Fibroblast of skin of scalp (primary cell): ENCODE measurements at places on chromosomes 3 and 15.

- no peak for DNase-seq
Observed at GRCh38 chr3:111601810-111602209, 6.7 kb upstream of the ZBED2 start.

DNA sequence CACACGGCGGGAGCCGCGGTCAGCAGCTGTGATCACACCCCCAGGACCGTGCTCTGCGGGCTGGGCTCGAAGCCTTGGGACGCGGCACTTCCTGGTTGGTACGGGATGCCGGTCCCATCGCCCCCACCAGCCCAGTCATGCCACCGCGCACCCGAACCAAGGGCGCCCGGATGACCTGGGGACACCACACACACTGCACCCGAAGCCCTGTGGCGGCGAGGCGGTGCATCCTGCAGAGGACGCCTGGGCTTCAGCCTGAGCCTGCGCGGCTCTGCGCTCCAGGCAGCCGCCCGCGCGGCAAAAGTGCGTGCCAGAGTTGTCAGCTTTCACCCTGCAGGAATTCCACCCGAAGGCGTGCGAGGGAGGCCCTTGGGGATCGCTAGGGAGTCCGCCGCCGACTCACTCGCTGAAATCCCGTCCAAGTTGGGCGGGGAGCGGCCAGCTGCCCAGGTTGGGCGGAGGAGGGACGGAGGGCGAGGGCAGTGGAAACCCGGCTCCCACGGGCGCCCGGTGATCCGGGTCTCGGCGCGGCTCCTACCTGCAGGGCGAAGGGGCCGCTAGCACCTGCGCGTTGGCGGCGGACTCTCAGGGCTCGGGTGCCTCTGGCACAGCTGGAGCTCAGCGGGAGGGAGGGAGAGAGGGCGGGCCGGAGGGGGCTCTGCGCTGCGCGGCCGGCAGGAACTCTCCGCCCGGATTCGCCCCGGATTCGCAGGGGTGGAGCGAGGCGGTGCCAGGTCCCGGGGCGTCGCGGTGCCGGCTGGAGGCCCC, at the start of gene PLD1:
PLD1 (minus strand) TSS at position 623 of the 768 bp plus-strand sequence. CDS start 72,432 bp downstream, outside the sequence.
- DNase-seq = peak; percentile 98

DNA sequence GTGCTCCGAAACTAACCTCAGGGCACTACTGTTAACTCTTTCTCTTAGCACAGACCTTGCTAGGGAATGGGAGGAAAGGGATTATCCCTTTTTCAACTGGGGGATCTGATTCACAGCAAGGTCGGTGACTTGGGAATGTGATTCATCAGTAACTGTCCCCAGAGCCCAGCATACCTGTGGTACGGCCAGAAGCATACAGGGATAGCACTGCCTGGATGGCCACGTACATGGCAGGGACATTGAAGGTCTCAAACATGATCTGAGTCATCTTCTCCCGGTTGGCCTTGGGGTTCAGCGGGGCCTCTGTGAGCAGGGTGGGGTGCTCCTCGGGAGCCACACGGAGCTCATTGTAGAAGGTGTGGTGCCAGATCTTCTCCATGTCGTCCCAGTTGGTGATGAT, 2.3 kb downstream of the ACTC1 start:
- no peak for DNase-seq

GRCh38 chr3:25690768-25691533, 26.2 kb upstream of the TOP2B start:
- no peak for DNase-seq

- DNase-seq = no peak
Observed at GRCh38 chr3:100046986-100047385, 67.3 kb downstream of the FILIP1L start.

- DNase-seq = peak; percentile 37
Observed at GRCh38 chr15:41568350-41569017, 9.5 kb downstream of the TYRO3 start.

GRCh38 chr15:94670438-94671034, 439.2 kb downstream of the MCTP2 start:
- peak; percentile 38 for DNase-seq

GRCh38 chr3:124510290-124510689, 220.0 kb upstream of the UMPS start:
- DNase-seq = peak; percentile 47

GRCh38 chr3:113000691-113001090, 9.9 kb downstream of the GTPBP8 start:
- DNase-seq = no peak
